Stimulated activated CD8-positive, alpha-beta memory T cell treated with anti-CD3 and anti-CD28 coated beads, Interleukin-15, amount 100 ng/mL, for 48 hours (primary cell): ENCODE measurements at places on chromosomes 12 and 14.

DNA sequence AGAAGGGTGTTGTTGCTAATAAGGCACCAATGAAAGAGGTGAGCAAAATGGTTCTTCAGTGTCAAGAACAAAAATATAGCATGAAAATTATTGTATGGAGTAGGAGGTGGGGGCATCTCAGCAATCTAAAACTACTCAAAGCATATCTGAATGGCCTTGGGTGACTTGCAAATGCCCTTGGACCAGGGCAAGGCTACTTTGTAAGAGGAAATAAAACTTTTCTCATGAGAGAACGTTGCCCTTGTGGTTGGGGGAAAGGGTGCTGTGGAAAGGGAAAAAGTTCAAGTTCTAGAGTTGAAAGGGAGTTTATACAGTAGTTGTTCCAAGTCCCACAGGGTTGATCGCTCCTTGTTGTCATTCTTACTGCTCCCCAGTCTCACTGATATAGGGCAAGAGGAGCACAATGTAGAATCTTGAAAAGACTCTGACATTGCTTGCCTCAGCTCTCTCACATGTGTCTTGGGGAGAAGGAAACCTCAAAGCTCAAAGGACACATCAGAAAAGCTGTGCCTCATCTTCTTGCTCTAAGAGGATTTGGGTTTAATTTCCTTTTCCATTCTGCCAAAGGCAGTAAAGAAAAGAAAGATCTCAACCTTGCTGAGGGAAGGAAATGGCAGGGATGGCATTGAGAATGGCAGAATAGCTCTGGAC lies 270.5 kb downstream of the DUSP6 start:
- no peak for DNase-seq

DNA sequence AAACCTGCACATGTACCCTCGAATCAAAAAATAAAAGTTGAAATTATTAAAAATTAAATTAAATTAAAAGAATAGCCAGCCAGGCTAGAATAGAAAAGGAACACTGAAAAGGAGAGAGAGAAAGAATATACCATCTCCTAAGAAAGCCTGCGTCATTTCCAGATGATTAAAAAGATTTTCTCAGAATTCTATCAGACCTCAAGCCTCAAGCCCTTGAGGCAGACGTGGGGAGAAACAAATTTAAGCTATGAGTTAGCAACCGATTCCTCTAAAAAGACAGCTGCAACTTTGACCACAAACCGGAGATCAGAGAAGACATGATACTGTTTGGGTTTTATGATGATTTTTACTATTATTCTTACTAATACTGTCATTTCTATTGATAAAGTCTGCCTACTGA lies 138.3 kb downstream of the KSR2 start:
- DNase-seq = no peak

DNA sequence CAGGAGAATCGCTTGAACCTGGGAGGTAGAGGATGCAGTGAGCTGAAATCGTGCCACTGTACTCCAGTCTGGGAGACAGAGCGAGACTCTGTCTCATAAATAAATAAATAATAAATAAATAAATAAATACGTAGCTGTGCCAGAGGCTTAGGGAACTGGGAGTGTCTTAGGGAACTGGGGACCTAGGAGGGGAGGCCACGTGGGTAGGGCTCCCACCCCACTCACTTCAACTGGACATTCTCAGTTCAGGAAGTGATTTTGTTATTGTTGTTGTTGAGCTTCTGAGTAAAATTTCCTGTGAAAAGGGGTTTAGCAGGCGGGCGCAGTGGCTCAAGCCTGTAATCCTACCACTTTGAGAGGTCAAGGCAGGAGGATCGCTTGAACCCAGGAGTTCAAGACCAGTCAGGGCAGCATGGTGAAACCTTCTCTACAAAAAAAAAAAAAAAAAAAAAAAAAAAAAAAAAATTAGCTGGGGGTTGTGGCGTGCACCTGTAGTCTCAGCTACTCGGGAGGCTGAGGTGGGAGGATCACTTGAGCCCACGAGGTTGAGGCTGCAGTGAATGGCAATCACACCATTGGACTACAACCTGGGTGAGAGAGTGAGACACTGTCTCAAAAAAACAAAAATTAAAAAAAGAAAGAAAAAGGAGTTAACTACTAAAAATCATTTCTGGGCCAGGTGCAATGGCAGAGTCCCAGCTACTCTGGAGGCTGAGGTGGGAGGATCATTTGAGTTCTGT lies 19.0 kb upstream of the ANKRD9 start:
- no peak for DNase-seq

DNA sequence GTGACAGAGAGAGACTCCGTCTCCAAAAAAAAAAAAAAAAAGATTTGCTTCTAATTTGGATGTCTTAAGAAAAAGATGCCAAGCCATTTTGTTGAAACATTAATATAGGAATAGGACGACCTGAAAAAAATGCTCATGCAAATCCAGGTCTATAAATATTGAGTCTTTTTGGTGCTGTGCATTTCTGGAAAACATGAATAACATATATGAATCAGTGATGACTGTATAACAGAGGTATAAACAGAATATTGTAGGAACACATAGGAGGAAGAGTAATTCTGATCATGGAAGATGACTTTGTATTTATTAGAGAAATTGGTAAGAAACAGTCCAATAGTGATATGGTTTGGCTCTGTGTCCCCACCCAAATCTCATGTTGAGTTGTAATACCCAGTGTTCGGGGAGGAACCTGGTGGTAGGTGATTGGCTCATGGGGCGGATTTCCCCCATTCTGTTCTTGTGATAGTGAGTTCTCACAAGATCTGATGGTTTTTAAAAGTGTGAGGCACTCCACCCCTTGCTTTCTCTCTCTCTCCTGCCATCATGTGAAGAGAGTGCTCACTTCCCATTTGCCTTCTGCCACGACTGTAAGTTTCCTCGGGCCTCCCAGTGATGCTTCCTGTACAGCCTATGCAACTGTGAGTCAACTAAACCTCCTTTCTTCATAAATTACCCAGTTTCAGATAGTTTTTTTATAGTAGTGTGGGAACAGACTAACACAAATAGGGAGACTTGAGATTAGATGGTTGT lies 3.0 kb upstream of the SRSF5 start:
- DNase-seq = no peak

- no peak for DNase-seq
These were observed 103.3 kb upstream of the CRY1 start for GRCh38 chr12:107196681-107197080.

DNA sequence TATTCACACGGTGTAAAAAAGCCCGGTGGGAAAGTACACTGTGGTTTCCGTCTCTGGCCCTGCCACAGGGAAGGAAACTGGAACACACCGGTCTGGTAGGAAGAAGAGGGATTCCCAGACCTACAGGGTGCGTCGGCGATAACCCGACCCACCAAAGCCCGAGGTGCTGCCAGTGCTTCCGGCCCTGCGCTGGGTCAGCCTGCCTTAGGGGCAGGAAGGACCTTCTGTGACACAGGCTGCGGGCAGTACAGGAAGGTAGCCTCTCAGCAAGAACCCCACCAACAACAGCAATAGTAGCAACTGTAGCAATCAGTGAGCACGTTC lies 169.5 kb upstream of the FKBP4 start:
- DNase-seq = no peak
